Activated naive CD8-positive, alpha-beta T cell treated with anti-CD3 and anti-CD28 coated beads for 36 hours (primary cell): ENCODE measurements at places on chromosomes 7 and 10. TPM values are rescaled to one million over a fixed set of nuclear protein-coding genes. Genes with fewer than 3 reads are reported as not detected.
A peak's percentile ranks its signal among the peaks of the same experiment; 100 is the strongest.

KIAA1549 gene
- 1.7 TPM for total RNA-seq

PRXL2A gene
- 24.5 TPM for total RNA-seq

ANXA8 gene
- not detected for total RNA-seq

CDNF gene
- total RNA-seq, result 1.6 TPM

MNX1 gene
- total RNA-seq, result not detected

RBM17 gene
- 355 TPM for total RNA-seq

BHLHA15 gene
- 2.0 TPM for total RNA-seq

DNA sequence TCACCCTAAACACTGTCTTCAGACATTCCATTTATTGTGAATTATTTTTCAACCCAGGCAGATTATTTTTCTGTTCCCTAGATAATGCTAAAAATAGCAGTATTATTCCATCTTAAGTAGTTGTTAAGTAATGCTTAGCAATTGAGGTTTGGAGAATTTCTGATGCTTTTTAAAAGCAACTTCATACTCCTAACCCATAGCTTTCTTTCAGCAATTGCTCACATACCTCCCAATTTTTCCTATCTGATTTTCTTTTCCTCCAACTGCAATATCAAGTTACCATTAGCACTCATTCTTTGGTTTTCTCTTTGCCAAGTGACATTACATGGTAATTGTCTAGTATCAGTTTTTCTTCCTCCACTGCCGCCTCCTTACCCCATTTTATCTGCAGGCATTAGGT, 104.7 kb downstream of the GPR85 start:
- H3K27ac ChIP-seq, result no peak overlapping the region
- no peak overlapping the region for H3K4me3 ChIP-seq
- DNase-seq, result no peak

- H3K36me3 ChIP-seq, result no peaks in the 10 kb centered on the region
- H3K27me3 ChIP-seq, result peaks cover 21% of the 10 kb centered on the region
- no peak for DNase-seq
- H3K4me1 ChIP-seq, result peaks cover 13% of the 10 kb centered on the region
Measured at GRCh38 chr7:151987748-151988529, 31.7 kb downstream of the GALNTL5 start.

DNA sequence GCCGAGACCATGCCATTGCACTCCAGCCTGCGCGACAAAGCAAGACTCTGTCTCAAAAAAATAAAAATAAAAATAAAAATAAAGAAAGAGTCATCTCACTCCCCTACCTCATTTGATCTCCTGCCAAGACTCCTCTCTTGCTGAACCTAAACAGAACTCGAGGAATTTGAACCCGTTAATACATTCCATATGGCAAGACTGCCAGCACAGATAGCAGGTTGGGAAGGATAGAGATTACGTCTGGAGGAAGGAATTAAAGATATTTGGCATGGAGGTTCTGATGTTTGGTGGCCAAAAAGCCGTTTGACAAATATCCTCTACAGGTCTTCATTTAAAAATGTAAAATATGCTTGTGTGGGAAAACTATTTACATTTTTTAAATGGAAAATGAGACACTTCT, 549.6 kb downstream of the HTR7 start:
- no peak for DNase-seq
- no peak overlapping the region for H3K27ac ChIP-seq
- no peaks in the 10 kb centered on the region for H3K27me3 ChIP-seq
- H3K4me1 ChIP-seq, result no peaks in the 10 kb centered on the region
- no peak overlapping the region for H3K4me3 ChIP-seq

DNA sequence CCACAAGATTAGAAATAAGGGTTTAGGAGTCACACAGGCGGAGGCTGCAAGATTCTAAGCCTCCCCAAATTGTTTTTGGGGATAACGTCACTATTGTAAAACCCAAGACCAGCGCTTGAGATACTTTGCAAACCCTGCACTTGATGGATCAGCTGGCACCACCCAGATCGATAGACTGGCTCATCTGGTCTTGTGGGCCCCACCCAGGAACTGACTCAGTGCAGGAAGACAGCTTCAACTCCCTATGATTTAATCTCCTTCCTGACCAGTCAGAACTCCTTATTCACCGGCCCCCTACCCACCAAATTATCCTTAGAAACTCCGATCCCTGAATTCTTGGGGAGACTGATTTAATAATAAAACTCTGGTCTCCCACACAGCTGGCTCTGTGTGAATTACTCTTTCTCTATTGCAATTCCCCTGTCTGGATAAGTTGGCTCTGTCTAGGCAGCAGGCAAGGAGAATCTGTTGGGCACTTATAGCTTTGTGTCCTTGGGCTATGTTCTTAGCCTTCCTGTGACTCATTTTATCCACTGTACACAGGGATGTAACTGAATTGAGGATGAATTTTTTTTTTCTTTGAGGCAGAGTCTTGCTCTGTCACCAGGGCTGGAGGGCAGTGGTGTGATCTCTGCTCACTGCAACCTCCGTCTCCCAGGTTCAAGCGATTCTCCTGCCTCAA, 64.4 kb upstream of the CARD11 start:
- no peaks in the 10 kb centered on the region for H3K27me3 ChIP-seq
- H3K4me1 ChIP-seq, result peaks cover 72% of the 10 kb centered on the region
- H3K36me3 ChIP-seq, result peaks cover 21% of the 10 kb centered on the region

- no peak overlapping the region for H3K4me3 ChIP-seq
- no peaks in the 10 kb centered on the region for H3K36me3 ChIP-seq
- no peak for DNase-seq
- H3K27me3 ChIP-seq, result no peaks in the 10 kb centered on the region
- H3K27ac ChIP-seq, result no peak overlapping the region
Measured at GRCh38 chr10:69130251-69130650, 6.3 kb downstream of the VPS26A start.

DNA sequence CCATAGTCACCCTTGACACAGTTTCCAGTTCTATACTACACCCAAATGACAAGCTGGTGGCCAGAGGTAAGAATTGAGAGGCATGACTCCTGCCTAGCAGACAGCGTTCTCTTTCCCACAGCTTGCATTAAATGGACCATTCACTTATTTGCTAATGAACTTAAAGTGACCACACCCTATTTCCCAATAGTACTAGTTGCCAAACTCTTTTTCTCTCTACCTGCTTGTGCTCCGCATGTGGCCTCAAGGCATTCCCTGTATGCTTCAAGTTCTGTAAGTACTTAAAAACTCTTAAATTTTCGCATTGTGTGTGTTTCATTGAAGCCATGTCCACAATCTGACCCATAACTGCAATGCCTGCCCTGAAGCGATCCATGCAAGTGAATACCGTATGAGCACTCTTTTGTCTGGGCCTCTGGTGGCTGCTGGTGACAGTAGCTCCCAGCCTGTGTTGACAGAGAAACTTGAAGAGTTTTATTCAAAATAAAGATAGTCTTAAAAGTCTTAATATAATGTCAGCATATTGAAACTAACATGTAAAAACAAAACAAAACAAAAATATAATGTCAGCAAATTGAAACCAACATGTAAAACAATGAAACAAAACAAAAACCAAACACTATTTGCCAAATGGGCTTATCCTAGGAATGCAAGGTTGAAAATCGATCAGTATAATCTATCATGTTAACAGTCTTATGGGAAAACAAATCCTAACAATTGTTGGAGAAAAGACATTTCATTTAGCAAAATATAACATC, 73.6 kb downstream of the CCSER2 start:
- H3K27ac ChIP-seq, result no peak overlapping the region
- no peaks in the 10 kb centered on the region for H3K27me3 ChIP-seq
- no peak for DNase-seq
- H3K4me3 ChIP-seq, result no peak overlapping the region
- H3K4me1 ChIP-seq, result peaks cover 26% of the 10 kb centered on the region

GRCh38 chr7:33979807-33980355, 74.5 kb downstream of the BMPER start:
- no peak overlapping the region for H3K27ac ChIP-seq
- H3K27me3 ChIP-seq, result no peaks in the 10 kb centered on the region
- H3K36me3 ChIP-seq, result no peaks in the 10 kb centered on the region

- H3K36me3 ChIP-seq, result peaks cover 50% of the 10 kb centered on the region
- H3K27ac ChIP-seq, result no peak overlapping the region
- DNase-seq, result no peak
- peaks cover 29% of the 10 kb centered on the region for H3K4me1 ChIP-seq
- H3K27me3 ChIP-seq, result no peaks in the 10 kb centered on the region
Measured at GRCh38 chr10:94358480-94358879, 4.3 kb downstream of the NOC3L start.

GRCh38 chr10:12348294-12348869, 965 bp upstream of the CAMK1D start:
- H3K36me3 ChIP-seq, result peaks cover 3% of the 10 kb centered on the region
- H3K27me3 ChIP-seq, result no peaks in the 10 kb centered on the region
- peaks cover 41% of the 10 kb centered on the region for H3K4me1 ChIP-seq
- DNase-seq, result no peak
- H3K4me3 ChIP-seq, result peak overlapping the region; percentile 83

GRCh38 chr10:106384496-106384895, 780.0 kb downstream of the SORCS1 start:
- H3K27ac ChIP-seq, result no peak overlapping the region
- no peaks in the 10 kb centered on the region for H3K4me1 ChIP-seq
- H3K4me3 ChIP-seq, result no peak overlapping the region
- no peak for DNase-seq
- no peaks in the 10 kb centered on the region for H3K36me3 ChIP-seq

DNA sequence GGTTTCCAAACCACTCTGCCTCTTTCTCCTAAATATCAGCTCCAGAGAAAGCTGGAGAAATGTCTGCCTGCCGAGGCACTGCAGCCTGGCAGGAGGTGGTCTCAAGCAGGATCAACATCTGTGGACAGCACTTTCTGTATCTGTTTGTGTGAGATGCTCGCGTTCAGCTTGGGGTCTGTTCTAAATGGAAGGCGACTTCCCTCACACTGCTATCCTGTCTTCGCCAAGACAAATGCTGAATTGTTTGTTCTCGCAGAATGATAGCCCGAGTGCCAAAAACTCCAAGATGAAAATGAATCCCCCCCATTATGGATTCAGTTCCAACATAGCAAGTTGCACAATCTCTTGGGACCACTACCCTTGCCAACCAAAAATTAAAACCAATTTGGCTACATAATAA, 72.2 kb upstream of the PALS2 start:
- H3K27ac ChIP-seq, result no peak overlapping the region
- H3K27me3 ChIP-seq, result no peaks in the 10 kb centered on the region
- no peak for DNase-seq
- no peaks in the 10 kb centered on the region for H3K36me3 ChIP-seq
- H3K4me3 ChIP-seq, result no peak overlapping the region
- no peaks in the 10 kb centered on the region for H3K4me1 ChIP-seq

- no peak overlapping the region for H3K27ac ChIP-seq
- no peaks in the 10 kb centered on the region for H3K36me3 ChIP-seq
- no peak overlapping the region for H3K4me3 ChIP-seq
- H3K4me1 ChIP-seq, result peaks cover 32% of the 10 kb centered on the region
- H3K27me3 ChIP-seq, result no peaks in the 10 kb centered on the region
Measured at GRCh38 chr10:129030996-129031843, 435.8 kb upstream of the MGMT start.

DNA sequence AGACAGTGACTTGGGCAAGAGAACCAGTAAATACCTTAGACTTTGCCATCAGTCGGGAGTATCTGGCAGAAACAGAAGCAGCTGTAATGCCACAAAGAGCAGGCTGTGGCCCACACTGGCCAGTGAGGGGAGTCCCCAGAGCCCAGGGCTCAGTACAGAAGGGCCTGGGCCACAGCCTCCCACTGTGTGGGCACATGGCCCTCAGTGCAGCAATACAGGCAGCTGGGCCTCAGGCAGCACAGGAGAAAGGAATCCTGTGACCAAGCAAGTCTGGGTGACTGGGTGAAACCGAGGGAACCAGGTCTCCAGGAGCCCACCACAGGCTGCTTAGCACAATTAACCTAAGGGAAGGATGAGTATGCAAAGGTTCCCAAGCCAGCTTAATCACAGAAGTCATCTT, 14.0 kb downstream of the WDR91 start:
- H3K4me1 ChIP-seq, result peaks cover 8% of the 10 kb centered on the region
- no peak overlapping the region for H3K4me3 ChIP-seq
- H3K36me3 ChIP-seq, result peaks cover 27% of the 10 kb centered on the region
- no peak overlapping the region for H3K27ac ChIP-seq
- no peaks in the 10 kb centered on the region for H3K27me3 ChIP-seq

GRCh38 chr7:127833641-127834040, 181.6 kb downstream of the SND1 start:
- H3K27me3 ChIP-seq, result no peaks in the 10 kb centered on the region
- peaks cover 66% of the 10 kb centered on the region for H3K36me3 ChIP-seq
- DNase-seq, result no peak
- H3K4me3 ChIP-seq, result no peak overlapping the region
- no peak overlapping the region for H3K27ac ChIP-seq

DNA sequence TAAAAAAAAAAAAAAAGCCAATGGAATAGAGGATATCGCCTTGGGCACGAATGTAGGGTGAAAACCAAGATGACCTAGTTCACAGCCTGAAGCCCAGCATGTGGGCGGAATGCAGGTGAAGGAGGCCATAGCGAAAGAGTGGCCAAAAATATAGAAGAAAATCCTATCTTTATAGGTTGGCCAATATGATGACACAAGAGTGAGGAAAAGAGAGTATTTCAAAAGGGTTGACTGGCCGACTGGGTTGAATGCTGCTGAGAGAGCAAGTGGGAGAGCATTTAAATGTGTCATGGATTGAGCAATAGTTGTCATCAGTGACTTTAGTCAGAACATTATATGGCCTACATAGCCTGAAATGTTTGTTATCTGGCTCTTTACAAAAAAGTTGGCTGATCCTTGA, 17.2 kb upstream of the GLI3 start:
- no peak overlapping the region for H3K27ac ChIP-seq
- no peaks in the 10 kb centered on the region for H3K4me1 ChIP-seq
- DNase-seq, result no peak
- H3K36me3 ChIP-seq, result no peaks in the 10 kb centered on the region
- H3K4me3 ChIP-seq, result no peak overlapping the region
- H3K27me3 ChIP-seq, result peaks cover 4% of the 10 kb centered on the region

DNA sequence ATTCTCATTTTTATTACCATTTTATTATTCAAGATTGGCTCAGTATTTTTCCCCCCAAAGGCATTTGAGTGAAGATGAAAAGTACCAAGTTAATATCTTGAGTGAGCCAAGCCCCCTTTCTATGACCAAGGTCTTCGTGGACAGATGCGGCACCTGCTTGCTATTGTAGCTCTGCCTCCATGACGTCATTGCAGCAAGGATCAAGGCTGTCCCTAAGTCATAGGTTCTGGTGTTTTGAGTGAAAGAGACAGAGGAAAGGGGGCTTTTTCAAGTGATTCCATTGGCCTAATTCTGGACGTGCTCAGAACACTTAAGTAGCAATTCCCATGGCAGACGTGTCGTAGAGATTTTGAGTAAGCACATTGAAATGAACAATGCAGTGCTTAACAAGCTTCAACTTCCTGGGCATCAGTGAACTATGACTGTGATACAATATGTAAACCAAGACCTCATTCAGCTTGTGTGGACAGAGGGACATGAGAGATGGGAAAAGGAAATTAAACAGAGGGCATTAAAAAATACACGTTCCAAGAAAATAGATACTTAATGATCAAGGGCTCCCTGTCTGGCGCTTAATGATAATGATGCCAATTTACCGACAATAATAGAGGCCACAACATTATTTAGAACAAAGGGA, 248.7 kb upstream of the NPVF start:
- peaks cover 10% of the 10 kb centered on the region for H3K27me3 ChIP-seq
- H3K4me1 ChIP-seq, result no peaks in the 10 kb centered on the region
- H3K4me3 ChIP-seq, result no peak overlapping the region
- H3K36me3 ChIP-seq, result no peaks in the 10 kb centered on the region
- no peak overlapping the region for H3K27ac ChIP-seq
